ENCODE measurements at places on chromosomes 2 and 18.

- no peak for DNase-seq
Measured at GRCh38 chr2:95001701-95002100, 23.8 kb upstream of the MAL start.

GRCh38 chr18:55137602-55138001 lies 178.3 kb upstream of the CCDC68 start:
- DNase-seq = no peak

DNA sequence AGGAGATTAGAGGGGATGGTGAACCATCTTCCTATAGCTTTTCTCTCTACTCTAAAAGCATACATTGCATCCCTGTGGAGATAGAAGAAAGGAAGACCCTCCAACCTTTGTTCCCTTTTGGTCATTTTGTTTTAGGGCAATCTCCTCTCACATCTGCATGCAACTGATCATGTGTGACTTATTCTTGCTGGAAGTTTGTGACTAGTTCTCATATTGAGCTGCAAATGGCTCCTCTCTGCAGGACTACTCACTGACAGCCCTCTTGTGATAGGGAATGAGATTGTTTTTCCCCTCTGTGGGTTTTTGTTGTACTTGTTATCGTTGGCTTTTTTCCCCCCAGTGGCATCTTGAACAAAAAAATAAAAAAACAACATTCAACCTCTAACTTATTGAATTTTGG lies 416.0 kb upstream of the CNTNAP5 start:
- no peak for DNase-seq

DNA sequence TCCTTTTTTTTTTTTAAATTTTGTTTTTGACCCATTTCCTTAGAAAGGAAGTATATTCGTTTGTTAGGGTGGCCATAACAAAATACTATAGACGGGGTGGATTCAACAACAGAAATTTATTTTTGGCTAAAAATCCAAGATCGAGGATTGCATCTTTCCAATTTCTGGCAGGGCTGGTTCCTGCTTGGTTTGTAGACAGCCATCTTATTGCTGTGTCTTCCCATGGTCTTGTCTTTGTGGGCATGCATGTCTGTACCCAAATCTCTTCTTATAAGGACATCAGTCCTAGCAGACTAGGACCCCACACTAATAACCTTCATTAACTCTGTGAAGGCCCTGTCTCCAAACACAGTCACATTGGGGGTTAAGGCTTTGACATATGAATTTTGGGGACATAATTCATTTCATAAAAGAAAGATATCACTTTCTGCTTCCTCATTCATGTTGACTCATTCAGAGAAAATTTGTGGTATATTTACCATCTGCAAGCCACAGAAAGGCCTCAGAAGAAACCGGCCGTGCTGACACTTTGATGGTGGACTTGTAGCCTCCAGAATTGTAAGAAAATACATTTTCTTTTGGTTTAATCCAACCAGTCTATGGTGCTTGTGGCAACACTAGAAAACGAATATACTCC lies 262.1 kb downstream of the LPIN1 start:
- no peak for DNase-seq

DNA sequence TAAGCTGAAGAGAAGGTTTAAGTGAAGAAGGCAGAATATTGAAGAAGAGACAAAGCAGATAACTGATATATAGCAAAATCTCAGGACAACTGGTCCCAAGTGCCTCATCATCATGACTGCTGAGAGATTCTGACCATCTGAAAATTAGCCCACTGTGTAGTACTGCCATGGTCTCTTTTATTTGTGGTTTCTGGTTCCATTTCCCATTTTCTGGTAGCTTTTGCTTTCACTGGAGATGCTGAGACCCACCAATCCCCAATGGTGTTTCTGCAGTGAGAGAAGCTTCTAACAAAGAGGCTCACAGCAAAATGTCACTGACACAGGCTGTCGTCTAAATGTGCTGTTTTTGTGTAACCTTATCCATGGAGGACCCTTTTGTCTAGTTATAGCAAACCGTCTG lies 79.5 kb downstream of the TMEM163 start:
- no peak for DNase-seq

DNA sequence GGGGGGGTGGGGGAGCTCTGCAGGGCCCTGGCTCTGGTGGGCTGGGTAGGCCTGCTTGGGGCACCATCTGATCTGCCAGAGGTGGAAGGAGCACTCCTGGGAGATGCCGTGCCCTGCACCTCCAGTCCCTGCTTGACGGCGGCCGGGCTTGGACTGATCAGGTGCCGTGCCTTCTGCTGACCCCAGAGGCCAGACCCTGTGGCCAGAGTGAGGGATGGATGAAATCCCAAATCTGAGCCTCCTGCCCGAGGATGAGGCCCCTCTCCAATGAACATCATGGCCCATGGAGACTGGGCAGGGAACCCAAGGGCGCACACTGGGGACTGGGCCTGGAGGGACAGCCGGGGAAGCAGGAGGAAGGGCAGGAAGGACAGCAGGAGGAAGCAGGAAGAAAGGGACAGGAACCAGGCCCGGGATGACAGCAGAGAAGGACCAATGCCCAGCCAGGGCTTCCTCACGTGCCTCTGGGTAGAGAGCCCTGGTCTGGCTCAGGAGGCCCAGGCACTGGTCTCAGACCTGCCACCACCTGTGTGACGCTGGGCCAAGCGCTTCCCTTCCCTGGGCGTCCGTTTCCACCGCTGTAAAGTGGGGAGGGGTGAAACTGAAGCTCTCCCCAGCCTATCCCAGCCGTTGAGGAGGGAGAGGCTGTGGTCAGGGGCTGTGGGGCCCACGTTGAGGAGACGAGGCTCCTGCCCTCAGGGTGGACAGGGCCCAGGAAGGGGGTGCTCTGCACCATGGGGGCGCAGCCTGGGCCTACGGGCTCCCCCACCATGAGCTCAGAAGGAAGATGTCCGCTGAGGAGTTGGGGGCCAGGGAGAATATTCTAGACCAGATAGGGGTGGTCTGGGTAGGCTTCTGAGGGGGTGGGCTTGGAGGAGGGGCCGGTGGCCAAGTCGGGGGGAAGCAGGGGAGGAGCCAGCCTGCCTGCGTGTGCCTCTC lies 1.0 kb upstream of the GPR35 start:
- DNase-seq = no peak

- no peak for DNase-seq
Measured at GRCh38 chr2:232865165-232865564, 4.9 kb upstream of the SNORC start.
